ENCODE measurements at places on chromosomes 6 and 20. TPM values are rescaled to one million over a fixed set of nuclear protein-coding genes. Genes with fewer than 3 reads are reported as not detected.

- no peaks in the 10 kb centered on the region for H3K27me3 ChIP-seq
- no peak overlapping the region for H3K4me3 ChIP-seq
Observed at GRCh38 chr6:154434662-154435061, 75.8 kb downstream of the CNKSR3 start.

- DNase-seq, result peak; percentile 49
- H3K27ac ChIP-seq, result peak overlapping the region; percentile 48
- no peak overlapping the region for H3K4me3 ChIP-seq
- H3K36me3 ChIP-seq, result no peaks in the 10 kb centered on the region
- peaks cover 10% of the 10 kb centered on the region for H3K4me1 ChIP-seq
- H3K27me3 ChIP-seq, result no peaks in the 10 kb centered on the region
Observed at GRCh38 chr6:169800668-169801395, 49.4 kb downstream of the ERMARD start.

GRCh38 chr20:32731882-32732266 is 11.4 kb downstream of the COMMD7 start:
- no peak for DNase-seq
- H3K36me3 ChIP-seq, result no peaks in the 10 kb centered on the region
- no peaks in the 10 kb centered on the region for H3K4me1 ChIP-seq
- no peak overlapping the region for H3K4me3 ChIP-seq

The KHDRBS2 gene
- 0.18 TPM for total RNA-seq

GRCh38 chr6:141488488-141488887 is 644.2 kb upstream of the GJE1 start:
- no peaks in the 10 kb centered on the region for H3K27me3 ChIP-seq
- no peaks in the 10 kb centered on the region for H3K4me1 ChIP-seq
- no peak for DNase-seq
- H3K4me3 ChIP-seq, result no peak overlapping the region
- no peak overlapping the region for H3K27ac ChIP-seq

DNA sequence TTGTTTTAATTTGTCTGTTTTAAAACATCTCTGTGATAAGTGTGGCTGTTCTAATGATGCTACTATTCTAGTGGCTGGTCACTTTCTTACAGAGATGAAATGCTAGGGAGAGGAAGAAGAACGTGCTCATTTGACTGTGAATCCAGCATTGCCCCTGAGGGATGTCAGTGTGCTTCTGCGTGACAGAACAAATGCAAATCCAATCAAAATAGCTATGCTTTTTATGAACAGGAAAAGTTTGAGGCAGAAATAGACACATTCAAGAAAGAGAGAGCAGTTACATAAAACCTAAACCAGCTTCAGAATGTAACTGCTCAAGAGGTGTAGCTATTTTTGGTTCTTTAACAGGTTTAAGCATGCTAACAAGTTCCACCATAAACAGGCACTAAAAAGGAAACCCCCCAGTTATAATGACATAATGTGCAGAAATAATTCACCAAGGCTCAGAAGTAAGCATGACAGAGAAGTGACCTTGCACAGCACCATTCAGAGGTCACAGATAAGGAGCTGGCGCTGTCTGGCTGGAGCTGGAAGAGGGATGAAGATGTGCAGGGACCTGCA is 385.3 kb downstream of the EPM2A start:
- H3K27ac ChIP-seq, result no peak overlapping the region
- H3K27me3 ChIP-seq, result no peaks in the 10 kb centered on the region
- H3K4me1 ChIP-seq, result no peaks in the 10 kb centered on the region
- no peak for DNase-seq

The HLA-DMB gene
- 7.3 TPM for total RNA-seq

The PEDS1 gene
- total RNA-seq, result 54.8 TPM

The POPDC3 gene
- not detected for total RNA-seq

The COL12A1 gene
- 40.6 TPM for total RNA-seq

GRCh38 chr6:135090819-135091218 is 36.2 kb upstream of the HBS1L start:
- no peak for DNase-seq
- H3K27me3 ChIP-seq, result peaks cover 2% of the 10 kb centered on the region
- no peaks in the 10 kb centered on the region for H3K4me1 ChIP-seq
- no peak overlapping the region for H3K27ac ChIP-seq

DNA sequence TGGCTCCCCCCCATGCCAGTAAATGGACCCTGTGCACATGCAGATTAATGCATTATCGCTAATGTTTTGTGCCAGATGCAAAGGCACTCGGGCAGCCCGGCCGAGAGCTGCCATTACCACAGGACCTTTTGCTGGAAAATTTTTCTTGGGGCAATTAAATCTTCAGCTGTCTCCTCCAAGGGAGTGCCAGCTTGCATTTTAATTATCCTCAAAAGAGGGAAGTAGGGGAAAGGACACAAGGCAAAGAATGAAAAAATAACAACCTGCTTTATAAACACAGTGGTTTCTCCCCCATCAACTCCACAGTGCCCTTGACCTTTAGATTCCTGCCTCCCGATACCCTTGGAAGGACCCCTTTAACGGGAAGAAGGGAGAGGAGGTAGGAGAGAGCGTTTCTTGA is 48.2 kb downstream of the PDYN start:
- H3K27ac ChIP-seq, result no peak overlapping the region
- peaks cover 3% of the 10 kb centered on the region for H3K4me1 ChIP-seq
- H3K36me3 ChIP-seq, result no peaks in the 10 kb centered on the region
- H3K27me3 ChIP-seq, result no peaks in the 10 kb centered on the region
- DNase-seq, result no peak
- no peak overlapping the region for H3K4me3 ChIP-seq

- DNase-seq, result no peak
- H3K36me3 ChIP-seq, result no peaks in the 10 kb centered on the region
- no peaks in the 10 kb centered on the region for H3K27me3 ChIP-seq
- H3K27ac ChIP-seq, result no peak overlapping the region
Observed at GRCh38 chr20:26214991-26215390, 518.3 kb upstream of the ZNF337 start.

DNA sequence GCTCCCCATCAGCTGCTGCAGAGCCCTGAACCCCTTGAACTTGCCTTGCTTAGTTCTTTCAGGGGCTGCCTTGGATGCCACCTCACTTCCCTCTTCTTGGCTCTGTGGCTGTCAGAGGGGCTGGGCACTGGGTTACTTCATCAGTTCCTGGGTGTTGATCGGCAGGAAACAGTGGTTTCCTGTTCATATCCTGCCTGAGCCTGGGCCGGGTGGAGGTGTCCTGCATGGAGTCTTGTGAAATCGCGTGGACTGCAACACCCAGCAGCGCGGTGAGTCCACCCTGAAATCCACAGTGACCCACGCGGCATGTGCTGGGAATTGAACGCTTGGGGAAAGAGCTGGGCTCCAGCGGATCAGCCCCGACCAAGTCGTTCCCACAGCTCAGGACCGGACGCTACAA is 97.5 kb downstream of the CDH26 start:
- H3K27ac ChIP-seq, result no peak overlapping the region
- no peak for DNase-seq
- no peaks in the 10 kb centered on the region for H3K4me1 ChIP-seq

DNA sequence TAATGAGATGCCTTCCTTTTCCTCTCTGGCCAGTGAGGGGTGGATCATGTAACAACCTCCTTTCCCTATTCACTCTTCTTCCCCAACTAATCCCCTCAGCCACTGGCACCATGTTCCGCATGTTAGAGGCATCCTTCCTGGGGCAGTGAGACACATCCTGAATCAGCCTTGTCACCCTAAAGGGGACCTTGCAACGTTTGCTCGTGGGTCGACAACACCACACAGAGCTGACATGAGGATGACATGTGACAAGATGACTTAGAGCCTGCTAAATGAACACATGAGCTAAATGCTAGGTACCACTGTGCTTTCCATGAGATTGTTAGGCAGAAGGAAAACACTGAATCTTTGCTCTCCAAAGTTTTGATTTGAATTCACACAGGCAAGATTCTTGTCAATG is 129.2 kb downstream of the ATXN1 start:
- no peak for DNase-seq
- no peaks in the 10 kb centered on the region for H3K36me3 ChIP-seq
- H3K27ac ChIP-seq, result no peak overlapping the region
- no peaks in the 10 kb centered on the region for H3K4me1 ChIP-seq
- H3K27me3 ChIP-seq, result no peaks in the 10 kb centered on the region

DNA sequence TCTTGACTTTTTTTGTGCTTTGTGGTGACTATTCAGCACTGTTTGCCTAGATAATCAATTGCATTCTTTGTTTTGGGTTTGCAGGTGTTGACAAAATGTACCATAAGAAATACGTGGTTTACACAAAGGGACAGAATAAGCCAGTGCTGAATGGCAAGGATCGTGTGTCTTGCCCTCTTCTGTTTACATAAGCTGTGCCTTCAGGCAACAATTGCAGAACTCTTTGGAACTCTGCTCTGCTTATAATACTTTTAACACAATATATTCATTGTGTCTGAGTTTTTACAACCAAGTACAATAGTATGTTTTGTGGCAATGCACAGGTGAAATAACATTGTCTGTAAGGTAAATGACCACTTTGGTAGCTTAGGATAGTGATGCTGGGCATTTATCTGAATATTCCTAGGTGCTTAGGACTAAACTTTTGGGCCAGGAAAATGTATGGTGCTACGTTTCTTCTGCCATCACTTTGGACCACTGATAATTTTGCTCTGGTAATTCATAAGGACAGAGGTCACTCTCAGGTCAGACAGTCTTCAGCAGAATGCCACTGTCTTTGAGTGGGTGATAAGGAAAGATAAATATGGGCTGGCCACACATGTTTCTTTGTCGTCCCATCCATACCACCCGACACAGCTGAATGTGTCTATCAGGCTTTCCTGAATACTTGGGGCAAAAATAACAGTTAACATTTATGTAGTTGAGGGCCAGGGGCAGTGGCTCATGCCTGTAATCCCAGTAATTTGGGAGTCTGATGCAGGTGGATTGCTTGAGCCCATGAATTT is 344.6 kb upstream of the IMPG1 start:
- H3K36me3 ChIP-seq, result no peaks in the 10 kb centered on the region
- no peak overlapping the region for H3K4me3 ChIP-seq
- no peak overlapping the region for H3K27ac ChIP-seq
- H3K27me3 ChIP-seq, result no peaks in the 10 kb centered on the region

DNA sequence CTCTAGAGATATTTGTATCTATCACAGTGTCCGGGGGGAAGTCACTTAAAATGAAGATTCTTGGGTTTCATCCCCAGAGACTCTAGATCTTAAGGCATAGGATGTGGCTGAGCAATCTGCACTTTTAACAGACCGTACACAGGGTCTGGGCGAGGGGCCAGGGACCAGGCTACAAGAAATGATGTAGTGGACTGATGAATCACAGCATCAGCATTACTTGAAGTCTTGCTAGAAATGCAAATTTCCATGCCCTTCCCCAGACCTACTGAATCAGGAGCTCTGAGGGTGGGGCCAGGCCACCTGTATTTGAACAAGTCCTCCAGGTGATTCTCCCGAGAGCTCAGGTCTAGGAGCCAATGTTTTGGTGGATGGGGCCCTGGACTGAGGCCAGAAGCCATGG is 168.4 kb downstream of the DOK5 start:
- no peak overlapping the region for H3K4me3 ChIP-seq
- no peaks in the 10 kb centered on the region for H3K27me3 ChIP-seq
- DNase-seq, result no peak
- H3K36me3 ChIP-seq, result no peaks in the 10 kb centered on the region
- no peak overlapping the region for H3K27ac ChIP-seq

The SLC9A8 gene
- 13.5 TPM for total RNA-seq

The ABHD16B gene
- total RNA-seq, result not detected

Data from prostate gland (tissue), 2 donors.